H4 (cell line): ENCODE measurements at places on chromosomes 12 and 14. TPM values are rescaled to one million over a fixed set of nuclear protein-coding genes. Genes with fewer than 3 reads are reported as not detected.

Gene C12orf56
- total RNA-seq = not detected in 2 replicates

Gene LMNTD1
- not detected in 2 replicates for total RNA-seq

Gene KLHL33
- not detected in 2 replicates for total RNA-seq

Gene OS9
- total RNA-seq = 221 and 235 TPM in 2 replicates

Gene GYS2
- not detected in 2 replicates for total RNA-seq

Gene HECTD4
- 3.6 and 4.0 TPM in 2 replicates for total RNA-seq

Gene NUAK1
- 7.6 and 9.4 TPM in 2 replicates for total RNA-seq

Gene SLC25A21
- not detected in 2 replicates for total RNA-seq

Gene MEG3
- not detected in 2 replicates for total RNA-seq

Gene SLC39A9
- total RNA-seq = 107 and 119 TPM in 2 replicates

Gene TAS2R31
- total RNA-seq = 1.4 TPM in 1 of 2 replicates, not detected in the other

Gene APOF
- total RNA-seq = not detected in 2 replicates

Gene PZP
- not detected in 2 replicates for total RNA-seq

Gene AKAP5
- total RNA-seq = 0.81 and 1.5 TPM in 2 replicates

Gene OVCH1
- total RNA-seq = not detected in 2 replicates

Gene SDS
- total RNA-seq = not detected in 2 replicates

Gene CLEC4C
- not detected in 2 replicates for total RNA-seq
